Activated CD8-positive, alpha-beta memory T cell treated with anti-CD3 and anti-CD28 coated beads for 24 hours (primary cell): ENCODE measurements at places on chromosomes 5 and 9.
A peak's percentile ranks its signal among the peaks of the same experiment; 100 is the strongest.

DNA sequence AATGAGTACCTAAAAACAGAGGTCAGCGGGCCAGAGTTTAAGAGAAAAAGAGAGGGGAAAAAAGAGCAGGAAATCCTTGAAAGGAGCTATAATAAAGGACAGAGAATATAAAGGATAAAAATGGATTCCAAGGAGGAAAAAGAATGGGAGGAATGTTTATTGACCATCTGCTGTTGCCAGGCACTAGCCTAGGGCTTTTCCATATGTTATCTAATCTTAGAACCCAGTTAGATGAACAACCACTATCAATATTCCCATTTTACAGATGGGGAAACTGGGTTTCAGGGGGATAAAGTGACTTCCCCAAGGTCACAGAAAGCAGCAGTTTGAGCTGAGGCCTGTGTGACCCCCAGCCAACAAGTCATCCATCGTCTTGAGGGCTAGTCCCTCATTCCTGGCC lies 232.5 kb downstream of the NR3C1 start:
- DNase-seq = no peak

- no peak for DNase-seq
Observed at GRCh38 chr9:137717776-137718327, 99.0 kb downstream of the EHMT1 start.

GRCh38 chr9:89491694-89492093 lies 6.2 kb downstream of the SEMA4D start:
- peak; percentile 68 for DNase-seq

- no peak for DNase-seq
Observed at GRCh38 chr9:137250329-137251193, 525 bp upstream of the STPG3 start.

DNA sequence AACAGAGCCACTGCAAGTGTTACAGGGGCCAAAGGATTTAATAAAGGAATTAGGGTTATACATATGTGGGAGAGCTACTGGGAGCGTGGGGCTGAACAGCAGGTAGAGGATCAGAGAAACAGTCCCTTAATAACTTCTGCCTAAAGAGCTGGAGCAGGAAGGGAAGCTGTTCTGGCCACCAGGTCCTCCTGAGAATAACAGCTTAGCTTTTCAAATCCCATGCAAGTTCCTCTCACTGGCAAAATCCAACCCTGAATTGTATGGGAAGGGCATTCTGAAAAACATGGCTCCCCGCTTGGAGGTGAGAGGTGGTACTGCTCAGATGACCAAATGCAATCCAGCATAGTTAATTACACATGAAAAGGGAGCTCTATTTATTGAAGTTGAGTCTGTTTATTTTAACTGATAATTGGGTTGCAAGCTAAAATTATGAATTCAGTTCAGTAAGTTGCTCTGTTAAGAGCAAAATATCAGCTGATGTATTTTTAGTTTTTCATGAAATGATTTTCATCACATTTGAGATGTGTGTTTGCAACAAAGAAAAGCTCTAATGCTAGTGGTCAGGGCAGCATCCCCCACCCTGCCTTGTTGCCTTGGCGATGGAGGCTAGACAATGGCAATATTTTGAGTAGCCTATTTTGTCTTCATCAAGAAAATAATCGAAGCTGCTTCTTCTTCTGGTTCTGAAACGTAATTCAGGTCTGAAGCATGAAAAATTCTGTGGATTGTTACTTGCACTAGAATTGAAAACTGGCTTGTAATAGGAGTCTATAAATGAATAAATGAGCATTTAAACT lies 58.4 kb upstream of the SH3GL2 start:
- DNase-seq = no peak

- no peak for DNase-seq
Observed at GRCh38 chr9:94872891-94873511, 146.5 kb downstream of the AOPEP start.

DNA sequence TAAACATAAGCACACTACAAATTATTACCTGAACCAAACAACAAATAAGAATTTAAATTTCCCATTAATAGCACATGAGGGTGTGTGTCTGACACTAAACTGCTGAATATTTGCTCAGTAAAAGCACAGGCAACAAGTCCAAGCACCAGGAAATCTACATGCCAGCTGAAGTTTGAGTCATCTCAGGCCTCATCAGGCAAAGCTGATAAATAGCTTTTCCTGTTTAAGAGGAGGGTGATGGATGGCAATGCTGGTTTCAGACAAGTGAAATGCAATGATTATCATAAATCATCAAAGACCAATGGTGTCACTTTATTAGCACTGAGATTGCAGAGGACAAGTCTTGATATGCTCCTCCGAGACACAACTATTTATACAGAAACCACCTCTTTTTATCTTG lies 1668.0 kb upstream of the C9orf72 start:
- no peak for DNase-seq

- no peak for DNase-seq
Observed at GRCh38 chr5:17105744-17106418, 111.5 kb upstream of the BASP1 start.

DNA sequence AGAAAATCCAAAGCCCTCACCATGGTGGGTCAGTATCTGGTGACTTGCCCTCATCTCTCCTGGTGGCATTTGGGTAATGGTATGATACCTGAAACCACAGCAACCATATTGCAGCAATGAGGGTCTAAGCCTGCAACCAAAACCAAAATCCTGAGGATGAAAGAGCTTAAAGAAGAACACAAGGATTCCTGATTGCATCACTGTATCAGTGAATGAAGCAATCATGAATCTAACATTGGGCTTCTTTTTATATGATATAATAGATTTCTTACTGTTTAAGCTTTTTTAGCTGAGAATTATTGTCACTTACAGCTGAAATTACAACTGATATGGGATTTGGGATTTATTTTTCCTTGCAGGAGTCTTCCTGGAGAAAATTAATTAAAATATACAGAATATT lies 269.9 kb downstream of the MEF2C start:
- DNase-seq = no peak

DNA sequence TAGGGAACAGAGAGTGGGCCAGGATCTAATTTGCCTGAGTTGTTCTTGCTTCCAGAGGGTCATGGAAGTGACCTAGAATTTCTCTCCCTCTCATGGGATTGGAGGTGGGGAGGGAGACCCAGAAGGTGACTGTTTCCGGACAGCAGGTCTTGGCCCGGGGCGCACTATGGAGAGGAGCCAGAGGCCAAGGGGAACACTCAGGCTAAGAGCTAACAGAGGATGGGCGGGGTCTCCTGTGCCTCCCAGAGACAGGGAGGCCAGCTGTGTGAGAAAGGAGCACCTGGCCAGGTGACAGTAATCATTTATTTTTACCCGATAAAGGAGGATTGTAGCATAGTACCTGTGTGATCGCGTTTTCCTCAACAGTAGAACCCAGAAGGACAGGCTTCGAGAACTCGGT lies 50.9 kb upstream of the ANKH start:
- DNase-seq = no peak

DNA sequence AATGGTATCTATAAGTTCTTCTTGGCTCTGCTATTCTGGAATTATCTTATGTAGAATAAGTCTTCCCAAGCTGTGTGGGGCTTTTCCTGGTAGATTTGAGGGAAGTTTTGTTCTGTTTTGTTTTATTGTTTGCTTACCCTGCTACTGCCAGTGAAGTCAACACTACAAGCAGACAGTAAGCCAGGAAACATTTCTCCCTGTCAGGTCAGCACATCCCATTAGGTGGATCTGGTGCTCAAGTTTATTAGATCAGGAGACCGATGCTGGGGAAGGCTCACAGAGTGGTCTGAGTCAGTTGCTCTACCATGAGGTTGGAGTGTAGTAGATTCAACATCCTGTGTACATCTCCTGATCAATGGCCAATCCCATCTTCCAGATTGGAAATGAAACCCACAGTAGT lies 79.1 kb downstream of the ADRB2 start:
- DNase-seq = no peak

DNA sequence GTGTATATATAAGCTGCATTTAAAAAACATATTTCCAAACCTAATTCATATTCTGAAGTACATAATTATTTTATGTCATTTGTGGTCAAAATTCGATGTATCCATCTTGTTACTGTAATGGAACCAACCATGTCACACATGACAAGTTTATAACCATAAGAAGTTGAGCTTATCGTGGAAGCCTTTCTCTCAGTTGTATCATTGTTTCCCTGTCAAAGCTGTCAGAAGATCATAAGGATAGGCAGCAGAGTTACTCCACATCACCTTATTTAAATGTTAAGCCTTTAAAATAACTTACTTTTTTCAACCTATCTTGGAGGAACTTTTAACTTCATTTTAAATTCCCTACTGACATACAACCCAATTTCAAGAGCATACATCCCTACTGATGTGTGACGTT lies 841.5 kb downstream of the PTPRD start:
- no peak for DNase-seq

DNA sequence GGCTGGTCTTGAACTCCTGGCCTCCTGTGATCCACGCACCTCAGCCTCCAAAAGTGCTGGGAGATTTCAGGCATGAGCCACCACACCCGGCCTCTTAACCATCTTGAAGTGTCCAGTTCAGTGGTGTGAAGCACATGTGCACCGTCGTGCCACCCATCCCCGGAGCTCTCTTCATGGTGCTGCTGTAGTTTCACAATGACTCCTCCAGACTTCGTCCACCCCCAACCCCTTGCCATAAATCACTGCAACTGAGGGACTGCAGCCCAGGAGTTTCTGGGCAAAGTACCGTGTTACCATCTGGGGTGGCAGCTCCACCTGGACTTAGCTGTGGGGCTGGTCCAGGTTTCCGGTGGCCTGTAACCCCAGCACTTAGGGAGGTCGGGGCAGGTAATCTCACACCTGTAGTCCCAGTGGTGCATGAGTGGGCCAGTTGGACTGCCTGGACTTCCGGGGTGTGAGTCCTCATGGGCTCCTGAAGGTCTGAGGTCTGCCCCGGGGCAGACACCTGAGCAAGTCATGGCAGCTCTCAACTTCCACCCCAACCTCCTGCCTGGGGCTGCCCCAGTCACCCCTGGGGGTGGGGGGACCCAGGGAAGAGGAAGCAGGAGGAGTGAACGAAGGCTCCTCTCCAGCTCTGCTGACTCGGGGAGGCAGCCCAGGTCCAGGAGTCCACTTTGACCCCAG lies 6.6 kb upstream of the N4BP3 start:
- DNase-seq = no peak

DNA sequence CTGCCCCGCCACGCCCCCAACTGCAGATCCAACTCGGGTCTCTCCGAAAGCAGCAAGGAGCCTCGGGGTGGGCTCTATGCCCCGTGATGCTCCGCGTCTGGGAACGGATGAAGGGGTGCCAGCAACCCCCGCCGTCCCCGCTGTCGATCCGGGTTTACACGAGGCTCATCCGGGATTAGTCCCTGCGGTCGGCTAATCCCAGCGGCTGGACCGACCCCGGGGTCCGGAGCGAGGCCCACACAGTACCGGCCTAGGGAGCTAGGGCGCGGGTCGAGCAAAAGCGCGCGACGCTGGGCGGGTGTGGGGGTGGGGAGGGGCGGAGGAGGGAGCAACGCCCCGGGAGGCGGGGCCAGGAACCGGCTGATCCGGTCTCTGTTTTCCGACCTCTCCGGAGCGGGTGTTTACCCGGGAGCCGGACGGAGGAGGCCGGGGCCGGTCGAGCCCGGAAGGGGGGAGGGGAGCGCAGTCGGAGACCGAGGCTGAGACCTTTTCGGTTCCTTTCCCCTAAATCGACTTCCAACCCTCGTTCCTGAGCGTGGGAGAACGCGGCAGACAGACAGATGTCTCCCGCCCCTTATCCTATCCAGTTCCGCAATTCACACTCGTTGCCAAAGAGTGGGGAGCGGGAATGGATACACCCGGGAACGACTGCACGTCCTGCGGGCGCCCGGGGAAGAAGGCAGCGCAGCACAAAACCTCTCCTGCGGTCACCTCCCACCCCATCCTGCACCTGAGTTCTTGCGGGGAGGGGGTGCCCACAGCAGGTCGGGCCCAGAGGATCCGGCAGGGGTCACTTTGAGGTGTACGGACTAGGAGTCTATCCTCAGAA lies 28.6 kb downstream of the PCDH1 start:
- peak; percentile 89 for DNase-seq

DNA sequence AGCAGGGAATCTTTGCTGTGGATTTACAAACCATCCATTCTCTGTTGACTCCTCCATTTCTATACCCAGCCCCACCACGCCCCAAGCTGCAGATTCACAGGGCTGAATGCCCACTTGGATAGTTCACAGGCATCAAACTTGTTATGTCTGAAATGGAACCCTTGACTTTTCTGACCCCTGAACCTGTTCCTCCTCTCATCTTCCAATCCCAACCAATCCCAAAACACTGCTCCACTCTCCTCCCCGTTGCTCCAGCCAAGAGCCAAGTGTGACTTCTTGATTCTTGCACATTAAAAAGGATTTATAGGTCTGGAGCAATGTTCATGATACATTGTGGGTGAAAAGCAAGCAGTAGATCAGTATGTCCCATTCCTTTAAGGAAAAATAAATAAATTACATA lies 145.6 kb downstream of the DAB2IP start:
- DNase-seq = no peak

GRCh38 chr9:81986051-81986450 lies 2.5 kb upstream of the SPATA31D1 start:
- no peak for DNase-seq

GRCh38 chr9:6215562-6215961 lies at the start of gene IL33:
Gene IL33 (plus strand): TSS chr9:6215807. CDS start chr9:6241695, 25,888 bp downstream.
- no peak for DNase-seq

GRCh38 chr5:65742565-65743231 lies 20.7 kb downstream of the NLN start:
- DNase-seq = no peak

- no peak for DNase-seq
Observed at GRCh38 chr5:11527652-11528349, 376.4 kb downstream of the CTNND2 start.
